Neural progenitor cell (in vitro differentiated cells): ENCODE measurements at places on chromosomes 1 and 21.

GRCh38 chr1:231631717-231632116 is 5.1 kb downstream of the DISC1 start:
- H3K36me3 ChIP-seq: no peaks in the 10 kb centered on the region
- no peak overlapping the region for H3K4me3 ChIP-seq
- DNase-seq: no peak
- no peaks in the 10 kb centered on the region for H3K4me1 ChIP-seq
- no peak overlapping the region for H3K27ac ChIP-seq
- H3K27me3 ChIP-seq: peaks cover 20% of the 10 kb centered on the region

GRCh38 chr1:232995189-232995588 is 44.8 kb downstream of the NTPCR start:
- no peaks in the 10 kb centered on the region for H3K4me1 ChIP-seq
- no peak overlapping the region for H3K4me3 ChIP-seq
- H3K27ac ChIP-seq: no peak overlapping the region
- DNase-seq: no peak
- H3K27me3 ChIP-seq: no peaks in the 10 kb centered on the region
- H3K36me3 ChIP-seq: no peaks in the 10 kb centered on the region

GRCh38 chr1:15524021-15524282 is at the start of gene CASP9:
CASP9 (minus strand) TSS chr1:15524215; CDS start chr1:15524200, 15 bp downstream.
- DNase-seq: no peak
- H3K36me3 ChIP-seq: no peaks in the 10 kb centered on the region
- no peaks in the 10 kb centered on the region for H3K27me3 ChIP-seq
- H3K27ac ChIP-seq: peak within 1 kb of the TSS; percentile 88
- H3K4me1 ChIP-seq: peaks cover 26% of the 10 kb centered on the region

DNA sequence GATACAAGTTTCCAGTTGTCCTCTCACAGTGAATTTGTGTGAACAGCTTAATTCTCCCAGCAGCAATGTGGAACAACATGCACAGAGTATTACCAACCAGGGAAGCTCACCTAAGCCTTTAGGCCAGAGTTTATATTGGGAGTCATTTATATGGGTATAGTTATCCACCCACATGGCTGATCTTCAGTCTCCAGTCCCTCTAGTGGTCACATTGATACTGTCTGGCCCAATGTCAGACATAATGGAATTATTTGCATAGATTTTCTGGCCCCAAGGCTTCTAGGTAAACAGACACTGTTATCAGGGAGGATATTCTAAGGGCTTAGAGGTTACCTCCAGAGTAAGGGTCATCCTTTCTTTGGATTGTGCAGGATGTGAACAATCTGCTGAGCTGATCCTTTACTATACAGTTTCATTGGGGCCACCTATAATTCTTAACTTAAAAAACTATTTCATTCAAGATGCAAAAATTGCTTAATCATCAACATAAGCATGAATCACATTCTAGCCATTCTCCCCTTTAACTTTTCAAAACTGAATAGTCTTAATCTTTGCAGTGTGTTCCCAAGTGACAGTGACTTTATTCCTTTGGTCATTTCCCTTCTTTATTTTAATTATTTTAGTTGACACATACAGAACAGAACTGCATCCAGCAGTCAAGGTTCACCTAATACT is 210.9 kb downstream of the LTN1 start:
- H3K27me3 ChIP-seq: no peaks in the 10 kb centered on the region
- peak; percentile 5 for DNase-seq
- H3K4me1 ChIP-seq: no peaks in the 10 kb centered on the region
- H3K4me3 ChIP-seq: no peak overlapping the region
- no peaks in the 10 kb centered on the region for H3K36me3 ChIP-seq
- H3K27ac ChIP-seq: no peak overlapping the region

- H3K27me3 ChIP-seq: no peaks in the 10 kb centered on the region
- no peak for DNase-seq
- peak overlapping the region; percentile 68 for H3K27ac ChIP-seq
- peaks cover 37% of the 10 kb centered on the region for H3K4me1 ChIP-seq
- H3K36me3 ChIP-seq: no peaks in the 10 kb centered on the region
- no peak overlapping the region for H3K4me3 ChIP-seq
Measured at GRCh38 chr1:8524627-8525157, 206.8 kb downstream of the SLC45A1 start.

DNA sequence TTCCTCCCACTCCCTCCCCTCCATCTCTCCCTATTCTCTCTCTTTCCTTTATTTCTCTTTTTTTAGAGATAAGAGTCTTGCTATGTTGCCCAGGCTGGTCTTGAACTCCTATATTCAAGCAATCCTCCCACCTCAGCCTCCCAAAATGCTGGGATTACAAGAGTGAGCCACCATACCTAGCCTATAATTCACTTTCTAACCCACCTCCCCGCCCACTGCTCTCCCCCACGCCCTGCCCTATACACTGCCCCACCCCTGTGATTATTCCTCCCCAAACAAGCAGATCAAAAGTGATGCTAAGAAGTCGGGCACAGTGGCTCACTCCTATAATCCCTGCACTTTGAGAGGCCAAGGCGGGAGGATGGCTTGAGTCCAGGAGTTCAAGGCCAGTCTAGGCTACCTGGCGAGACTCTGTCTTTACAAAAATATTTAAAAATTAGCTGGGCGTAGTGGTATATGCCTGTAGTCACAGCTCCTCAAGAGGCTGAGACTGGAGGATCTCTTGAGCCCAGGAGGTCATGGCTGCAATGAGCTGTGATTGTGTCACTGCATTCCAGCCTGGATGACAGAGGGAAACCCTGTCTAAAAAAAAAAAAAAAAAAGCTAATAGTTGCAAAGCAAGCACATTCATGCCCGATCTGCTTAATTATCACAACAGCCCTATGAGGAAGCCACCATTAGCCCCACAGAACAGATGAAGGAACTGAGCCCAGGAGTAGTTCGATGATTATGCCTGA is 12.8 kb upstream of the E2F2 start:
- H3K4me1 ChIP-seq: peaks cover 10% of the 10 kb centered on the region
- H3K27me3 ChIP-seq: no peaks in the 10 kb centered on the region
- no peaks in the 10 kb centered on the region for H3K36me3 ChIP-seq

DNA sequence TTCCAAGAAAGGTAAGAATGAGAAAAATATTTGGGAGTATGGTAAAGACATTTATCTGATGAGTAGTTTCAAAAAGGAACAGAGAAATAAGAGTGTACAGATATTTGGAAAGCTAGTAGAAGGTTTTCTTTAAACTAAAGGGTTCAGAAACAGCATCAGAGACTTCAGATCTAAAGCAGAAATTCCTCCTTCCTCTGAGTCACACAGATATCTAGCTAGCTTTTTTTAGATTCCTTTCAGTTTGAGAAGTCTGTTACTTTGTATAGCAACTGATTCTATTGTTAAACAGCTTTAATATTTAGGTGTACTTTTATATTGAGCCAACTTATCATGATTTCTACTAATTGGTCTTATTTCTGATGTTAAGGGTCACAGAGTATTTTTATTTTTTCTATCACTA is 4.7 kb downstream of the AMY2B start:
- no peaks in the 10 kb centered on the region for H3K27me3 ChIP-seq
- DNase-seq: no peak
- H3K27ac ChIP-seq: no peak overlapping the region
- no peaks in the 10 kb centered on the region for H3K4me1 ChIP-seq

DNA sequence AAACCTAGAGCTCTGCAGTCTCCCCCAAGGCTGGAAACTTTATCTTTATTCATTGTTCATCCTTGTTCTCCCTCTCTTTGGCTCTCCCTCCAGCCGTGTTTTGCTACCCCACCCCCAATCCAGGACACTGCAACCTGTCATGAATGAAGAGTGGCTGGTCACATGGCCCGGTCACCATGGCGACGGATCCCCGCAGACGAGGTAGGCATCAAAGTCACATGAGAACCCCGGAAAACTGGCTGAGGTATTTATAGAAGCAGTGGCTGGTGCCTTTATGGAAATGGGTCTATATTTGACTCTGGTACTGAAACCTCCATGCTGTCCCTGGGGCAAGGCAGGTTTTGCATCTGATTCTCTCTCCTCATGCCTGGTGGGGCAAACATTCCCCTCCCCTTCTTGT is 13.4 kb upstream of the SLC6A17 start:
- peaks cover 29% of the 10 kb centered on the region for H3K4me1 ChIP-seq
- H3K27ac ChIP-seq: no peak overlapping the region
- DNase-seq: peak; percentile 86
- H3K27me3 ChIP-seq: peaks cover 43% of the 10 kb centered on the region
- peak overlapping the region; percentile 33 for H3K4me3 ChIP-seq

- no peak for DNase-seq
- no peak overlapping the region for H3K4me3 ChIP-seq
- H3K27me3 ChIP-seq: no peaks in the 10 kb centered on the region
- no peaks in the 10 kb centered on the region for H3K36me3 ChIP-seq
- H3K27ac ChIP-seq: no peak overlapping the region
Measured at GRCh38 chr1:67764633-67765032, 68.6 kb downstream of the GNG12 start.

DNA sequence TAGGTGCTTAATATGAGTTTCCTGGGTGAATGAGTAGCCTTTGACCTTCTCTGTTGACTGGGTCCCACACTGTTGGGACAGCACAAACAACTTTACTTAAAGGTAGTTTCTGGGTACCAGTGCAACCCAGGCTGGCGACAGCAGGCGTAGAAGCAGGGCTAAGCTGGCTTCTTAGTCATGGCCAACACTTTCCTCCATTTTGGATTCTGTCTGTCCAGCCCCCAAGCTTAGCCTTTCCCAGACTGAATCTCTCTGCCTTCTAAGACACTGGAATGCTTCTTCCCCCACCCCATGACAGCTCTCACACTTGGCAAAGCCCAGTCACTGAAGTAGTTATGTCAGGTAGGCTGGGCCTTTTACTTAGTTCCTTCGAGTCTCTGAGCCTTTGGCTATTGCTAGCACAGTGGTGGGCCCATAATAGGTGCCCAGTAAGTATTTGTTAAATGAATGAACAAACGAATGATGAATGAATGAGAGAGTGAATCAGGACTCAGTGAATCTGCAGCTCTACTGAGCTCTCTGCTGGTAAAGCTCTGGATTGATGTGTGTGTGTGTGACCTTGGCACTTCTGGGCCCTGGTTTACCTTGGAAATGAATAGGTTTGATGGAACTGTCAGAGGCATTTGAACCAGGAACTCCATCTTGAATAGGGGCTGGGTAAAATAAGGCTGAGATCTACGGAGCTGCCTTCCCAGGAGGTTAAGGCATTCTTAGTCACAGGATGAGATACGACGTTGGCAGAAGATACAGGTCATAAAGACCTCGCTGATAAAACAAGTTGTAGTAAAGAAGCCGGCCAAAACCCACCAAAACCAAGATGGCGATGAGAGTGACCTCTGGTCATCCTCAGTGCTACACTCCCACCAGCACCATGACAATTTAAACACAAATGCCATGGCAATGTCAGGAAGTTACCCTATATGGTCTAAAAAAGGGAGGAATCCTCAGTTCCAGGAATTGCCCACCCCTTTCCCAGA is 37.4 kb upstream of the ID3 start:
- H3K4me3 ChIP-seq: no peak overlapping the region
- H3K4me1 ChIP-seq: peaks cover 60% of the 10 kb centered on the region
- no peak for DNase-seq
- H3K27ac ChIP-seq: no peak overlapping the region

- no peaks in the 10 kb centered on the region for H3K4me1 ChIP-seq
Measured at GRCh38 chr1:212255705-212256307, 29.4 kb upstream of the PPP2R5A start.

- no peaks in the 10 kb centered on the region for H3K27me3 ChIP-seq
- no peaks in the 10 kb centered on the region for H3K4me1 ChIP-seq
- H3K36me3 ChIP-seq: no peaks in the 10 kb centered on the region
- DNase-seq: no peak
Measured at GRCh38 chr1:67041841-67042503, 12.0 kb downstream of the SLC35D1 start.

DNA sequence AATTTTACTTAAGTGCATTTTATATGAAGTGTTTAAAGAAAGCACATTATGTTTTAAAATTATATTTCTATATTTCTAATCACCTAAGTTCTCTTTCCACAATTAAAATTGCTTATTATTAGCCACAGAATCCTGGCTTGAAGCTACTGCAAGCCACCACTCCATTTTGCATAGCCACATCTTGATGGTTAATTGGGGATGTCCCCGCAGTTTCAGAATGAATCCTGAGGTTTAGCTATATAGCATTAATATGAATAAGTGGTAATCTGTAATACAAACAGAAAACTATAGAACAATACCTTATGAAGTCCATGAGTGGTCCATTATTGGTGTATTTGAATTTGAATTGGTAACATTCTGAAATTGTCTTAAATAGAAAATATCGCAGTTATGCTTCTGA is 11.6 kb upstream of the GOLPH3L start:
- no peak overlapping the region for H3K4me3 ChIP-seq
- H3K27ac ChIP-seq: no peak overlapping the region
- no peak for DNase-seq

DNA sequence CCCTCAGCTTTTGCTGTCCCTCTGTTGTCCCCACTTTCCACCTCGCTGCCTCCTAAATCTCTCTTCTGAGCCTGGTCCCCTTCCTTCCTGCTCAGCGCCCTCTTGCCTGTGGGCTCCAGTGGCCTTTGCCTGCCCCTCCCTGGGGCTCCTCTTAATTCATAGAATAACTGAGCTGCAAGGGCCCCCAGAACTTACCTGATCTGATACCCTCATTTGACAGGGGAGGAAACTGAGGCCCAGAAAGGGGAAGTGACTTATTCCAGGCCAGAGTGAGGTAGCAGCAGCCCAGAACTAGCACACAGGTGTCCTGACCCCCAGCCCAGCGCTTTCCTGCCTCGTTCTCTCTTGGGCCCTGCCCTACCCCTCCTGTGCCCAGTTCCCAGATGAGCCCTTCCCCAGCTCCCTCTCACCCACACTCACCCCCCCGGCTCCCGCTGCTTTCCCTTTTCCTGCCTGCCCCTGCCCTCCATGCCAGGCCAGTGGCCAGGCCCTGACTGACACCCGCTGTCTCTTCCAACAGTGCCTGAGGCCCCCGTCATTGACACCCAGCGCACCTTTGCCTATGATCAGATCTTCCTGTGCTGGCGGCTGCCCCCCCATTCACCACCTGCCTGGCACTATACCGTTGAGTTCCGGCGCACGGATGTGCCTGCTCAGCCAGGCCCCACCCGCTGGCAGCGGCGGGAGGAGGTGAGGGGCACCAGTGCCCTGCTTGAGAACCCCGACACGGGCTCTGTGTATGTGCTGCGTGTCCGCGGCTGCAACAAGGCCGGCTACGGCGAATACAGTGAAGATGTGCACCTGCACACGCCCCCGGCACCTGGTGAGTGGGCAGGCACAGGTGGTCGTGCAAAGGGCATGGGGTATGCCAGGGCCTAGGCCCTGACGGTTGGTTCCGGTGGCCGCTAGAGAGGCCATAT is 5.7 kb downstream of the TRIM46 start:
- H3K36me3 ChIP-seq: no peaks in the 10 kb centered on the region
- DNase-seq: no peak
- no peak overlapping the region for H3K27ac ChIP-seq
- no peak overlapping the region for H3K4me3 ChIP-seq
- H3K27me3 ChIP-seq: no peaks in the 10 kb centered on the region
- H3K4me1 ChIP-seq: no peaks in the 10 kb centered on the region

GRCh38 chr1:198780376-198780775 is 141.5 kb downstream of the PTPRC start:
- DNase-seq: no peak
- no peak overlapping the region for H3K27ac ChIP-seq
- no peaks in the 10 kb centered on the region for H3K4me1 ChIP-seq
- H3K27me3 ChIP-seq: no peaks in the 10 kb centered on the region
- H3K4me3 ChIP-seq: no peak overlapping the region

- no peaks in the 10 kb centered on the region for H3K36me3 ChIP-seq
- DNase-seq: no peak
Measured at GRCh38 chr1:61797045-61797755, 54.9 kb downstream of the PATJ start.
